ENCODE measurements at places on chromosomes 5 and 9. TPM values are rescaled to one million over a fixed set of nuclear protein-coding genes. Genes with fewer than 3 reads are reported as not detected.

TMEM232 gene
- 0.80 TPM for total RNA-seq

FBXW2 gene
- 59.6 TPM for total RNA-seq

NEUROG1 gene
- not detected for total RNA-seq

NUTM2F gene
- not detected for total RNA-seq

CATSPER3 gene
- total RNA-seq: not detected

IL33 gene
- 45.9 TPM for total RNA-seq

SOHLH1 gene
- not detected for total RNA-seq

PDE8B gene
- total RNA-seq: under 0.01 TPM

ABCA2 gene
- total RNA-seq: 11.0 TPM
